ENCODE measurements at places on chromosomes 16 and 17. TPM values are rescaled to one million over a fixed set of nuclear protein-coding genes. Genes with fewer than 3 reads are reported as not detected.

LDHD gene
- 3.0 TPM for polyA plus RNA-seq

GRAPL gene
- polyA plus RNA-seq: 3.1 TPM

IKZF3 gene
- 0.22 TPM for polyA plus RNA-seq

SMIM22 gene
- polyA plus RNA-seq: not detected

C16orf46 gene
- polyA plus RNA-seq: 0.19 TPM

EPX gene
- polyA plus RNA-seq: 0.59 TPM

ELMO3 gene
- 1.1 TPM for polyA plus RNA-seq

GLP2R gene
- polyA plus RNA-seq: not detected

SCARF1 gene
- 7.1 TPM for polyA plus RNA-seq

TMEM100 gene
- polyA plus RNA-seq: 8.0 TPM

GPRC5C gene
- polyA plus RNA-seq: 38.7 TPM

VMO1 gene
- 9.7 TPM for polyA plus RNA-seq

ZFHX3 gene
- polyA plus RNA-seq: 8.8 TPM

CCL5 gene
- polyA plus RNA-seq: 1.2 TPM

Data from forelimb muscle (tissue), 1 donor.